ENCODE measurements at places on chromosomes 2 and 18. TPM values are rescaled to one million over a fixed set of nuclear protein-coding genes. Genes with fewer than 3 reads are reported as not detected.

Gene IL36RN
- not detected for total RNA-seq

Gene ZSCAN30
- total RNA-seq, result 8.8 TPM

Gene LTBP1
- total RNA-seq, result 13.5 TPM

Gene STAT4
- 0.53 TPM for total RNA-seq

Gene MYO5B
- 0.13 TPM for total RNA-seq

Gene ACTR2
- total RNA-seq, result 99.0 TPM

Gene MC5R
- total RNA-seq, result not detected

Gene VWC2L
- total RNA-seq, result 0.04 TPM

Gene ATG9A
- 124 TPM for total RNA-seq

Gene LRP1B
- total RNA-seq, result 3.3 TPM

Gene CDH7
- total RNA-seq, result not detected
